ENCODE measurements at places on chromosomes 13 and 19.

GRCh38 chr13:27425918-27426630 is 1.7 kb downstream of the GTF3A start:
- DNase-seq: no peak

- DNase-seq: no peak
Observed at GRCh38 chr19:1408300-1409203, 1.2 kb downstream of the DAZAP1 start.

GRCh38 chr13:71661921-71662320 is 205.1 kb downstream of the DACH1 start:
- no peak for DNase-seq

GRCh38 chr19:18291019-18291524 is 9.7 kb upstream of the JUND start:
- no peak for DNase-seq

- no peak for DNase-seq
Observed at GRCh38 chr13:36366031-36366430, 19.8 kb upstream of the SPART start.

DNA sequence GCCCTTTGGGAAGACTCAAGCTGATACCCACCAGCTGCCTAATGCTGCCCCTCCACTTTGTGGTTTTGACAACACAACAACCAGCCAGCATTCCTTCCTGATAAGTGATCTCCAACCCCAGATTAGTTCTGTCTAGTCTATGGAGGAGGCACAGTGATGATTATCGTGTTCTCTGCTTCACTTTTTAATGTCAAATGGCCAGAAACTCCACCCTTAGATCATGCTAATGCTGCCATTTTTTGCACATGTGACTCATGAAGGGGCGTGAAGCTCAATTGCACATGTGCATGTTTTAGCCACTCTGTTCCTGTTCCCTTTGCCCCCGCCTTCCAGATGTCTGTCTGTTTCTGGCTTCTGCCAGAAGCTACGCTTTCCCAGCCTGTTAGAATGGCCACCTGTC is 199.8 kb downstream of the COG6 start:
- DNase-seq: no peak

DNA sequence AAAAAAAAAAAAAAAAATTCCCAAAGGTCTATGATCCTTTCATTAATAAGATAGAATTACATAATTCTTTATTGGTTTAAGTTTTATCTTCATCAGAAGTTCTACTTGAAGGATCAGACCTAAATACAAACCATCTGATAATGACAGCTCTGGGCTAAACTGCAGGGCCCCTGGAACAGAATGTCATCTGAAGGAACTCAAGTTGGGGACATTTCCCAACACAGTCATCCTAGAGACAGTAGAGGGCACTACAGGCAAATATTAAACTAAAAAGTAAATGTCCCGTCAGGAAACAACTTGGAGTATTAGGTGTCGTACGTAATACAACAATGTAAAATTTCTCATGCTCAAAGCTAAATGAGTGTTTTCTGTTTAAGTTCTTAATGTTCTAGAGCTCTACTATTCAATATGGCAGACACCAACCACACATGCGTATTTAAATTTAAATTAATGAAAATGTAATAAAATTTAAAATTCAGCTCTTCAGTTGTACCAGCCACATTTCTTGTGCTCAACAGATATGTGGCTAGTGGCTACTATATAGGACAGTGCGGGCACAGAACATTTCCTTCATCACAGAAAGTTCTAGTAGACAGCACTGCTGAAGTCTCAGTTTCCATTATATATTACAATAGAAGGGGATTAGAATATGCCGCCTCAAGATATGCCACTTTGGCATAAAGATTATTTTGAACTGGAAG is 21.8 kb upstream of the NAXD start:
- no peak for DNase-seq

DNA sequence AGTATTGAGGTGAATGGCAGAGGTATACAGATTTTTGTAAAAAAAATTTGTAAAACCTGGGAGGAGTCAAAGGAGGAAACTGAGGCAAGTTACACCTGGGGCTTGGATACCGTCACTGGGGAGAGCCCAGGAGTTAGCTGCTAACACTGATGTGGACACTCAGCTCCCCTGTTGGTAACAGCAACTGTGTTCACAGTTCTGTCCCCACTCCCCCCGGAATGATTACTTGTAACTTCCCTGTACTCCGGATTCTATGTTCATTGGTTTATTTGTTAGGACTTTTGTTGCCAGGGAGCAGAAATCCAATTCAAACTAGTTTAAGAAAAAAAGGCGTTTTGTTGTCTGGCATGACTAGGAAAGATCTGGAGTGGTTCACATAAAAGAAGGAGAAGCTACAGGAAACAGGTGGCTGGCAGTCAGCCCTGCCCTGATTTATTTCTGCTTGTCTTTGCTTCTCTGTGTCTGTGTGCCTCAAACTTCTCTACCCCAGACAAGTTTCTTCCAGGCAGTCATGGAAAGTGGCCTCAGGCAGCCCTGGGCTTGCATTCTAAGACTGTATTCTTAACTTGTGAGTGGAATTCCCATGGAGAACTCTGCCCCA is 2.3 kb upstream of the GPR12 start:
- no peak for DNase-seq

- DNase-seq: no peak
Observed at GRCh38 chr13:50518131-50518530, 325.4 kb downstream of the DLEU7 start.

- DNase-seq: no peak
Observed at GRCh38 chr13:79402679-79403078, 3.4 kb downstream of the RBM26 start.

DNA sequence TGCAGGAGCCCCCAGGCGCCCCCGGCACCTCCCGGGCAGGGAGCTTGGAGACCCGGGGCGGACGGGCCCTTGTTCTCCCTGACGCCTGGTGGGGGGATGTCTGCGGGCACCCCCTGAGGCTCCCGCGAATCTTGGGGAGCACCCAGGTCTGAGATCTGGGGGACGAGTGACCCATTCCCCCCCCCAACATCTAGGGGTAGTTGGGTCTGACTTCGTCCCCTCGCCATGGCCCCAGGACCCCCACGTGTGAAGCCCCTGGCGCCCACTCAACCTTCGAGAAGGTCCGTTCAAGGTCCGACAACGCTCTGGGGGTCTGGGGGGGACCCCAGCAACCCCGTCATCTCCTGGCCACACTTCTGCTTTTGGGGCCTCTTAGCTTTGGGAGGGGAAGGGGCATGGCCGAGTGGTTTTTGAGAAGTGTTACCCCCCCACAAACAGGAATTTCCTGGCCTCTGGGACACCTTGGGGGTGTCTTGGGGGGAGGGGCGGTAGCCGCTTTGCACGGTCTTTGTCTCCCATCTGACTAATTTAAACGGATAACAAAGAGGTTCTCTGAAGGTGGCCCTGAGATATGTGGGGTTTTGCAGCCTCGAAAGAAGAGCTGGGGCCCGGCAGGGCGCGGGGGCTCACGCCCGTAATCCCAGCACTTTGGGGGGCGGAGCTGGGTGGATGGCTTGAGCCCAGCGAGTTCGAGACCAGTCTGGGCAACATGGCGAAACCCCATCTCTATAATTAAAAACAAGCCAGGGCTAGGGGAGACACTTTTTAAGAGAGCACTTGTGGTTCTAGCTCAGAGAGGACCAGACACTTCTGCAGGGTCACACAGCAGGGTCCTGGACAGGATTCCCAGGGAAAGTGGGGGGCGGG is 608 bp downstream of the CNN2 start:
- no peak for DNase-seq

- DNase-seq: no peak
Observed at GRCh38 chr13:21139374-21139773, 37.0 kb downstream of the SKA3 start.

DNA sequence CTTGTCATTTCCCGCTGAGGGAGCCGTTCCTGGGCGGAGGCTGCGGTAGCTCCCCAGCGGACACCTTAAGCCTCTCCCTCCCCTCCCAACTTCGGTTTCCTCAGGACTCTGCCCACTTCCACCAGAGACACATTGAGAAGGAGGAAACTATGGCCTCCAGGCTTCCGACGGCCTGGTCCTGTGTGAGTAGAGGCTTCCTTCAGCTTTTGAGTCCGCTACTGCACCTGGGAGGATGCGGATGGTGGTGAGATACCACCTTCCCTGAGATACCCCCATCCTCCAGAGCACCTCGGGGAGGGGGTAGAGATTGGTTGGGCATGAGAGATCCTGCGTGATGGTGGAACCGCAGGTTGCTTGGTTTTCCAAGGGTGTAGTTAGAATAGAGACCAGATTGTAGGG is 955 bp downstream of the ZNF274 start:
- no peak for DNase-seq

- DNase-seq: peak; percentile 25
Observed at GRCh38 chr19:47863514-47863936, 4.5 kb downstream of the TPRX2 start.

- DNase-seq: no peak
Observed at GRCh38 chr19:27775395-27775794, 1437.6 kb downstream of the UQCRFS1 start.

DNA sequence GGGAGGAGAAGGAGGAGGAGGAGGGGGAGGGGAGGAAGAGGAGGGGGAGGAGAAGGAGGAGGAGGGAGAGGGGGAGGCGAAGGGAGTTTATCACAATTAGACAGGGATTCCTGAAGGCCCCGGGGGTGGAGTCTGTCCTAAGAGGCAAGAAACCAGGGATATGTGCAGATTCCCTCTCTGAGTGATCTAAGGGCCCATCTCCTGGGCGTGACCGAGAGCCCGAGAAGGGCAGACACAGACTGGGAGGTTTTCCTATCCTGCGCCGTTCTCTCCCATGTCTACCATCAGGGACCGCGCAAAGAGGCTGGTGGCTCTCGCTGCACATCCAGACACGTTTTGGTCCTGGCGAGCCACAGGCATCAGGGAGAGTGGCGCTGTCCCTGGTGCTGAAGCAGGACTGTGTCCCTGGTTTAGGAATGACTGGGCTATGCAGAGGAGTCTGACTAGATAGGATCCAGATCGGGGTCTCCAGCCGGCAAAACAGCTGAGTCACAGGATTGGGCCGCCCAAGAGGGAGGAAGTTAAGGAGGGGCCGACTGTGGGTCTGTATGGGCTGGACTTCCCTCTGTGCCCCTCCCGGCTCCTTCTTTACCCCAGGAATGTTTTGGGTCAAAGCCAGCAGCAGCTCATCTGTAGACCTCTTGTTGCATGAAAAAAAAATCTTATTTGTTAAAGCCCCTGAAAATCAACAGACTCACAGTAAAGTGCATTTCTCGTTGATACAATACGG is 17.9 kb upstream of the ZNF175 start:
- no peak for DNase-seq

DNA sequence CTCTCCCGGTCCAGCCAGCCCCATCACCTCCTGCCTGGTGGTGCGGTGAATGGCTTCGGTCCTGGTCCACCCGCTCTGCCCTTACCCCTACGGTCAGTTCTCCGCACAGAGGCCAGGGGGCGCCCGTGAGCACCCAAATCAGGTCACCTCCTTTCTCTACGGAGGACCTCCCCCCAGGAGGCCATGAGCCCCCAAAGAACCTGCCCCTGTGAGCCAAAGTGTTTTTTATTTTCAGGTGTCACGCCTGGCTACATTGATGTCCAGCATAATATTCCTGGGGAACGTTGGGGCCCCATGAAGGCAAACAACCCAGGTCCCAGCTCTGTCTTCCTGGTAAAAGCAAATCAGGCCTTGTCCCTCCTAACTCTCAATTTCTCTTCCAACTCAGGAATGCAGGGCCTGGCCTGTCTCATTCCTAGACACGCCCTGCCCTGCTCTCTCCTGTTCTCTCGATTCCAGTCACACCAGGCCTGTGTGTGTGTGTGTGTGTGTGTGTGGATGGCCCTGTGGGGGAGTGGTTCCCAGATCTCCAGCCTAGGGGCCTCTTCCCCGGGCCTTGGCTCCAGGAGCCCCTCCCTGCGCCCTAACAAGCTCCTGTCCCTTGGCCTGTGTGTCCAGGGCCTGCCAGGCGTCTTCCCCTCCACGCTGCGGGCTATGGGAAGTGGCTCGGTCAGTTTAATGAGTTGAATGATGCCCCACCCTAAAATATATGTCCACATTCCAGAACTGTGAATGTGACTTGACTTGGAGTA is 9.7 kb upstream of the GIPC1 start:
- no peak for DNase-seq

DNA sequence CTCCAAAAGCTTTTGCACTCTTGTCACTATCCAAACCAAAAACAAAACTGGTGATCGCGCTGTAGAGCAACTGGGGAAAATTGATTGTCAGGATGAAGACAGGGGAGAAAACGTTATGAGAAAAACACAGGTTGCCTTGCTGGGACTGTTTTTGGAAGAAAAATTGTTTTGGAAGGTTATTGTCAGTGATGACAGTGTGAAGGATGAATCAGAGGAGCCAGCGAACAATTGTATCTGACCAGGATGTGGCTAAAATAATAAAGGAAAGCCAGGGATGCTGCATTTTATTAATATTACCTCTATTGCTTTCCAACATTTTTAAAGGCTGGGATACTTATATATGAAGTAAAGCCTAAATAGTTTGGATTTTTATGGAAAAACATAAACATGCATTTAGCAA is 334.0 kb downstream of the SPRY2 start:
- DNase-seq: no peak

GRCh38 chr19:48768994-48769713 is 13.8 kb downstream of the FGF21 start:
- DNase-seq: no peak
